NCI-H187 (cell line): ENCODE measurements at places on chromosomes 5 and 9.
A peak's percentile ranks its signal among the peaks of the same experiment; 100 is the strongest.

DNA sequence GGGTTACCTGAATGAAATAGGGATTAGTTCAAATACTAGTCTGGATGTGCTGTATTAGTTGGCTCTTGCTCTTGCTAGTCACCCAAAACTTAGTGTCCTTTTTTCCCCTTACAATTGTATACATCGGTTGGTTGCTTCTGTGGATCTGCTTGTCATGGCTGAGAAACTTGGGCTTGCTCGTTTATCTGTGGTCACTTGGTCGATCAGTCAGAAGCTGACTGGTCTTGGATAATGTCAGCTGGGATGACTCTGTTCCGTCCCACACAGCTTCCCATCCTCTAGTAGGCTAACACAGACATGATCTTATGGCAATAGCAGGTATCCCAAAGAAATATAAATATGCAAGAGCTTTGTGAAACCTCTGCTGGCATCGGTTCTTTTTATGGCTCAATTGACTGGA, 807.4 kb downstream of the MAT2B start:
- no peak for DNase-seq

DNA sequence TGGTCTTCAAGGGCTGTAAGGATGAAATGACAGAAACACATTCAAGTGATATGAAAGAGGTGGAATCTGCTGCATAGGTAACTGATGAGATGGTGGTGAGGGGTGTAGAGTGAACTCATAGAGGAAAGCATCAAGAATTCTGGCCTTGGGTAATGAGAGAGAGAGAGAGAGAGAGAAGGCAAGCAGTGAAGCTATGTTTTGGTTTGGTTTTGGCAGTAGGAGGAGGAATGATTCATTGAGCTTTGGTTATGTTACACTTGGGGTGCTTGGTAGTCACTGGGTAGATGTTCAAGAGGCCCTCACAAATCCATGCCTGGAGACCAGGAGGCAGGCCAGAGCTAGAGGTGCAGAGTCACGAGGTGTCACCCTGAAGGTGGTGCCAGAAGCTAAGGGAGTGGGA, 89.5 kb downstream of the EGFLAM start:
- DNase-seq = no peak

- DNase-seq = no peak
Measured at GRCh38 chr9:127035423-127035822, 87.0 kb downstream of the ANGPTL2 start.

GRCh38 chr5:149681252-149681651, 48.9 kb upstream of the PPARGC1B start:
- DNase-seq = no peak

- no peak for DNase-seq
Measured at GRCh38 chr5:100424017-100424416, 111.2 kb upstream of the FAM174A start.

- DNase-seq = no peak
Measured at GRCh38 chr9:81716409-81716808, 27.1 kb upstream of the TLE1 start.

- no peak for DNase-seq
Measured at GRCh38 chr5:122882831-122883230, 37.4 kb downstream of the SNX24 start.

GRCh38 chr5:111511174-111511830, 1.0 kb downstream of the STARD4 start:
- DNase-seq = no peak

DNA sequence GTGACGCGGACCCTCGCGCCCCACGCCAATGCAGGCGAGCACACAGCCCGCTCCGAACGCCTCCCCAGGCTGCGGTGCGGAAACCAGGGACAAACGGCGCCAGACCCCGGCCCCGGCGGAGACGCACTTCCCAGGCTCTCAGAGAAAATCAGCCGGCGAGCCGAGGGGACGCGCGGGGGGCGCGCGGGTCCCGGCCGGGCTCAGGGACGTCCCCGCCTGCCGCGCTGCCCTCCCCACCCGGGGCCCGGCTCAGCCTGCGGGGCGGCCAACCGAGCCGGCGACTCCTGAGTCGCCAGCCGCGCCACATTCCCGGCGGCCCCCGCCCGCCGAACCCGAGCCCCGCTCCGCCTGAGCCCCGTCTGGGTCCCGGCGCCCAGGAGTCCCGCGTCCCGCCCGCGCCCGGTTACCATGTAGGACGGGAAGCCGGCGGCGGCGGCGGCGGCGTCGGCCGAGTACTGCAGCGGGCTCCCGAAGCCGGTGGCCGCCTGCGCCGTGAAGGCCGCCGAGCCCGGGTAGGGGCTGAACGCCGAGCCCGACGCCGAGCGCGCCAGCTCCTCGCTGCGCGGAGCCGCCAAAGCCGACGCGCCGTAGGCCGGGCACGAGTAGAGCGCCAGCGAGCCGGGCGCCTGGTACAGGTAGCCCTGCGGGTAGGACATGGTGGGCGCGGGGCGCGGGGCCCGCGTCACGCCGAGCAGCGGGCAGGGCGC, 566 bp downstream of the IRX2 start:
- DNase-seq = no peak

GRCh38 chr5:2753452-2754420, 2.3 kb upstream of the IRX2 start:
- DNase-seq = no peak

- no peak for DNase-seq
Measured at GRCh38 chr5:3214838-3215374, 380.7 kb upstream of the IRX1 start.

DNA sequence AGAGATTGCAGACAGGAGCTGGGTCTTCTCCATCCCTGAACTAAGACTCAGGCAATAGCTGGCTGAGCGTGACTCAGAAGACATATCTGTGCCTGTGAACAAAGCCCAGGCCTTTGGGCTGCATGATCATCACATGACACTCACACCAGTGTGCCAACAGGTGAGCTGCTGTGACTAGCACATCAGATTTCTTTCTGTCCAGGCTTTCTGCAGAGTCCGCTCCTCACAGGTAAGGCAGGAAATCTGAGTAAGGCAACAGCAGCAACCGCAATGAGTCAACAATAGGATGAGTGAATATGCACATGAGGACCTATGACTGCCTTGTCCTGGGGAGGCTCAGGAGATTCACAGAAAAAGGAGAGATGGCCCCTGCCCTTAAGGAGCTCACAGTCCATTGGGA, 293.6 kb downstream of the ACTL7B start:
- no peak for DNase-seq

- DNase-seq = no peak
Measured at GRCh38 chr9:75382126-75382525, 293.8 kb downstream of the OSTF1 start.

DNA sequence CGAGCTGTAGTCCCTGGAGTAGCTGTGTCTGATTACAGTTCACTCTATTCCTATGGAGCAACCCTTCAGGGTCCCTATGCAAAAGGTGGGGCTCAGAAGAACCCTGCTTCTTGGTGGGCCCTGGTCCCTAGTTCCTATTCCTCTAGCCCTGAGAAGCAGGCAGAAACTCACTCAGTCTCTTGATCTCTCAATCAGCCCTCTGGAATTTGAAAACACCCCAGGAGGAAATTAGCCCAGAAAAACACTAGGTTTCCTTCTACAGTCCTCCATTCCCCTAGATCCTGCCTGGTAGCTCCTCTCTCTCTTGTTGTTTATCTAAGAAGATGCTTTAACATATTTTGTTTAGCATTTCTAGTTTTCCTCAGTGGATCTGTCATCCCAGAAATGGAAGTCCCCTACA, 7.6 kb downstream of the RGS3 start:
- no peak for DNase-seq

GRCh38 chr9:26935847-26936246, 11.2 kb downstream of the PLAA start:
- DNase-seq = no peak

DNA sequence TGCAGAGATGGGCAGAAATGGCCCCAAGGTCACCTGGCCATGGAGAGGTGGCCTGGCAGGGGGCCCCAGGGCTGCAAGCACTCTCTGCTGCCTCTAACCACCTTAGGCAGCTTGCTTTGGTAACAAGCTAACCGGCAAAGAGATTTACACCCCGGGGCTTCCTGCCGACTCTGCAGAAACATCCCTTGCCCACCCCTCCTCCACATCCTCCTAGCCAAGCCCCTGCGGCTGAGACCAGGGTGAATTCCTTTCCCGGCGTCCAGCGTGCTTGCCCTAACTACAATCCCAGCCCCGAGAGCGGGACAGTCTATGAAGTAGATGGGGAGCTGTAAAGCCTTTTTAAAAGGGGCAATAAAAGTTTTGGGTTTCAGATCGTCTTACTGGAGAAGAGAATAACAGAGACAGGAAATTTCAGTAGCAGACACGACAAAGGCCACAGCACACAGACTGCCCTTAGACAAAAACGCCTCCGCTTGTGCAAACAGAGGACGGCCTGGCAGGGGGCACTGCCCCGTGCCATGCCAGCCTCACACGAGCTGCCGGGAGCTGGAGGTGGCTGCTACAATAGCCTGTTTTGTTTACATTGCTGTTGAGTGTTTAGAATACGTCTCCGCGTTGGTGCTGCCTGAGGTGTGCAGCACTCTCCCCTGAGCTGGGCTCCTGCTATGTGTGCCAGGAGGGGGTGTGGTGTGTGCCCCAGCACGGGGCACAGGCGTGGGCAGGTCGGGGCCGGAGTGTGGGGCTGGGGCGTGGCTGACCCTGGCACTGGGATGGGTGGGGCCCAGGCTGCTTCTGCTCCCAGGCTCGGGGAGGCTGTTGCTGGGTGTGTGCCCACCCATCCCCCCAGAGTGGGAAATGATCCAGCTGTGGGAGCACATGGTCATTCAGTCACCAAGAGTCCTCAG, 15.3 kb downstream of the MYMK start:
- peak; percentile 8 for DNase-seq

GRCh38 chr5:87300744-87301143, 33.1 kb downstream of the RASA1 start:
- no peak for DNase-seq

- no peak for DNase-seq
Measured at GRCh38 chr9:134502266-134502791, 139.3 kb upstream of the COL5A1 start.
